H7 (cell line): ENCODE measurements at places on chromosomes 11 and 22. TPM values are rescaled to one million over a fixed set of nuclear protein-coding genes. Genes with fewer than 3 reads are reported as not detected.

Gene OR52H1
- 0.30 TPM in 1 of 2 replicates, not detected in the other for total RNA-seq

Gene HIPK3
- total RNA-seq = 18.9 and 23.0 TPM in 2 replicates

Gene CSKMT
- total RNA-seq = 24.7 and 38.1 TPM in 2 replicates

Gene P2RX6
- 0.26 and 0.31 TPM in 2 replicates for total RNA-seq

Gene F2
- 0.33 TPM in 1 of 2 replicates, not detected in the other for total RNA-seq

Gene MRGPRF
- 6.5 and 7.6 TPM in 2 replicates for total RNA-seq

Gene HBD
- total RNA-seq = not detected in 2 replicates

Gene VPREB3
- total RNA-seq = not detected in 2 replicates

Gene PDGFB
- total RNA-seq = 7.2 and 8.5 TPM in 2 replicates

Gene SCUBE1
- 0.45 and 0.89 TPM in 2 replicates for total RNA-seq

Gene PGA5
- total RNA-seq = 0.69 and 1.5 TPM in 2 replicates

Gene IL10RA
- total RNA-seq = not detected in 2 replicates

Gene ART5
- 6.5 and 15.0 TPM in 2 replicates for total RNA-seq

Gene OR2AG2
- total RNA-seq = 0.07 TPM in 2 replicates

Gene SUSD2
- total RNA-seq = 0.83 and 1.3 TPM in 2 replicates

Gene NPAS4
- total RNA-seq = 0.04 TPM in 1 of 2 replicates, not detected in the other

Gene GAL3ST3
- total RNA-seq = 21.7 and 23.1 TPM in 2 replicates
